GM12878 (cell line): ENCODE measurements at places on chromosomes 5 and 9.

DNA sequence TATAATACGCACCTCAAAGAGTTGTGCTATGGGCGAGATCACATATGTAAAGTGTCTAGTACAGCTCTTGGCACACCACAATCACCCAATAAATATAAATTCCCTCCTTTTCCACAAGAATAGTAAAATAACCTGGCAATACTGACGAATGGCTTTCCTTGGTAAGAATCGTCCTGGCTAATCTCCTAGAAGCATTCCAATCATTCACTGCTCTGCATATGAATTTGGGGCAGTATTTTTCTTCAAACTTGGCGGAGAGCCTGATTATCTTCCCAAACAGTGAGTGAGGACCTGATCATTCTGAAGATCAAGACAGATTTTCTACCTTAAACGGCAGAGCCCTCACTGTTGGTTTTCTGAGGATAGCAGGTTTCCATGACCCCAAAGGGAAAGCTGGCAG lies 96.0 kb downstream of the TMEM215 start:
- H3K4me3 ChIP-seq = no peak overlapping the region
- no peaks in the 10 kb centered on the region for H3K36me3 ChIP-seq
- no peaks in the 10 kb centered on the region for H3K4me1 ChIP-seq
- no peak for DNase-seq

DNA sequence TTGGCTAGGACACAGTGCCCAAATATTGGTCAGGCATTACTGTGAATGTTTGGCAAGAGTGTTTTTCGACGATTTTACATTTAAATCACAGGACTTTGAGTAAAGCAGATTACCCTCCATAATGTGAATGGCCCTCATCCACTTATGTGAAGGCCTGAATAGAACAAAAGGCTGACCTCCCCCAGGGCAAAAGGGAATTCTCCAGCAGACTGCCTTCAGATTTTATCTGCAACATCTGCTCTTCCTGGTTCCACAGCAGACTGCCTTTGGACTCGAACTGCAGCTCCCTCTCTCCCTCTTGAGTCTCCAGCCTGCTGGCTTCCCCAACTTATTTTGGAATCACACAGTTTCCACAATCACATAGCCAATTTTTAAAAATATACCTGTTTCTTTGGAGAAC lies 7.1 kb upstream of the TMEM215 start:
- no peaks in the 10 kb centered on the region for H3K36me3 ChIP-seq
- H3K4me1 ChIP-seq = no peaks in the 10 kb centered on the region
- no peak for DNase-seq
- H3K4me3 ChIP-seq = no peak overlapping the region
- H3K27me3 ChIP-seq = peaks cover 1% of the 10 kb centered on the region
- H3K27ac ChIP-seq = no peak overlapping the region

- no peak overlapping the region for H3K4me3 ChIP-seq
- no peak for DNase-seq
- no peaks in the 10 kb centered on the region for H3K4me1 ChIP-seq
- no peak overlapping the region for H3K27ac ChIP-seq
Measured at GRCh38 chr9:82499337-82499736, 510.8 kb downstream of the SPATA31D1 start.

DNA sequence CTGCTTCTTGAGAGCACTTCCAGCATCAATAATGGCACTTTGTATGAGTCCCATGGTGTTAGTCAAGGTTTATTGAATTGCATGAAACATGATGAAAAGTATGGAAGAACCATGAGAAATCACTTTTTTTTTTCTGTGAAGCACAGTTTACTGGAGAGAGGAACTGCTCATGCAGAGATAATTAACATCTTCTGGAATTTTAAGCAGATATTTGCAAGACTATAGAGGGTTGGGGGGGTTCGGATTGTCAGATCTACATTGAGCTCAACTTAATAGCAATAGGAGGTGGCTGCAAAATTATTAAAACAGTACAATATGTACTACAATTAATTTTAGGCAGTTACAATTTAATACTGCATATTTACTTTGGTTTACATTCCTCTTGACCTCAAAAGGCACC lies 204.4 kb upstream of the CDH10 start:
- H3K27me3 ChIP-seq = no peaks in the 10 kb centered on the region
- no peaks in the 10 kb centered on the region for H3K36me3 ChIP-seq
- no peaks in the 10 kb centered on the region for H3K4me1 ChIP-seq
- no peak overlapping the region for H3K27ac ChIP-seq

GRCh38 chr5:172903790-172904189 lies 55.4 kb upstream of the RPL26L1 start:
- H3K4me1 ChIP-seq = peaks cover 18% of the 10 kb centered on the region
- no peak overlapping the region for H3K4me3 ChIP-seq
- DNase-seq = no peak
- no peak overlapping the region for H3K27ac ChIP-seq

DNA sequence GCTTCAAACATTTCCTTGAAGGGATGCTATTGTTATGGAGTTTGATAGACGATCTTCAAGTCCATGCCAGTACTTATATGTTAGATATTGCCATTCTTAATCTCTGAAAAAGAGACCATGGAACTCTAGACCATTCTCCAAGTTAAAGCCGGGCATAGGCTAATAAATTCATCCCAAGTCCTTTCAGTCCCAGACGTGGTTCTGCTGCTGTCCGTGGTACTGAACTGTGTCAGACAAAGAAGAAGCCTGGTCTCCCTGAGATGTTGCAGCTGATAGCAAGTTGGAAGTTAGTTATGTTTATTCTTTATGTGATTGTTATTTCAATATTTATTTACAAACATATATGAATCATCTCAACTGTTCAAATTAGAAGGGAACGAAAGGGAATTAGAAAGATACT lies 158.7 kb downstream of the NMUR2 start:
- no peak for DNase-seq
- H3K4me1 ChIP-seq = no peaks in the 10 kb centered on the region
- no peaks in the 10 kb centered on the region for H3K36me3 ChIP-seq
- no peak overlapping the region for H3K4me3 ChIP-seq
- no peak overlapping the region for H3K27ac ChIP-seq

DNA sequence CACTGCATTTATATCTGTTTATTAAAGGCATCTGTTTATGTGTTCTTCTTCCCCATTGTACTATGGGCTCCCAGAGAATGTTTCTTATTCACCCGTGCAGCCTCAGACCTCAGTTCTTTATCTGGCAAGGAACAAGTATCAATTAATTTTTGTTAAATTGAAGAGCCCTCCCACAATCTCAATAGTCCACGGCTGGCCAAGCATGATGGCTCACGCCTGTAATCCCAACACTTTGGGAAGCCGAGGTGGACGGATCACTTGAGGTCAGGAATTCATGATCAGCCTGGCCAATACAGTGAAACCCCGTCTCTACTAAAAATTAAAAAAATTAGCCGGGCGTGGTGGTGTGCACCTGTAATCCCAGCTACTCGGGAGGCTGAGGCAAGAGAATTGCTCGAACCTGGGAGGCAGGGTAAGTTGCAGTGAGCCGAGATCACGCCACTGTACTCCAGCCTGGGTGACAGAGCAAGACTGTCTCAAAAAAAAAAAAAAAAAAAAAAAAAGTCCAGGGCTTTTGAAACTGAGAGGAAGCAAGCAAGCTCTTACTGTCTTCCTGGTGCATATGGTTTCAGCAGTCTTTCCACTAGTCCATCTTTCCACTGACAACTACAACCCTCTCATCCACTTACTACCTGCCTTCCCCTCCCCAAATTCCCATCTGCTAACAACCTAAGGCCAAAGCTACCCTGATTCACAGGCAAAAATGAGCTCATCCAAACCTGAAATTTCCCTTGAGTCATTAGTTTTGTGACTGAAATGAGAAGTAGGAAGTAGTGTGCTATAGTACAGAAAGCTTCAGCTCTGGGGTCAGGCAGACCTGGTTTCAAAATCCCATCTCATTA lies 2.3 kb upstream of the HK3 start:
- H3K27ac ChIP-seq = peak overlapping the region; percentile 61
- H3K4me1 ChIP-seq = peaks cover 10% of the 10 kb centered on the region
- no peaks in the 10 kb centered on the region for H3K27me3 ChIP-seq
- peak; percentile 54 for DNase-seq

DNA sequence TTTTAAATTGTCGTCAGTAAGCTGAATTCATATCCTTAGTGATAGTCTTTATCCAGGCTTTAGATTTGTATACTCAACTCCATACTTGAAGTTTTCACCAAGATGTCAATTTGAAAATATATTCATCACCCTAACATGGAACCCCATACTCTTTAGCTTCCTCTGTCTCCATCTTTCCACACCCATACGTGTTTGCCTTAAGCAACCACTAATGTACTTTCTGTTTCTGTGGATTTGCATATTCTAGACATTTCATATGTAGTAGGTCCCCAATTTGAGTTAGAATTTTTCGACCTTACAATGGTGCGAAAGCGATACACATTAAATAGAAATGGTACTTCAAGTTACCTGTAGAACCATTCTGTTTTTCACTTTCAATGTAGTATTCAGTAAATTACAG lies 65.2 kb downstream of the NSD1 start:
- H3K27me3 ChIP-seq = no peaks in the 10 kb centered on the region
- no peak overlapping the region for H3K27ac ChIP-seq
- peaks cover 18% of the 10 kb centered on the region for H3K36me3 ChIP-seq

DNA sequence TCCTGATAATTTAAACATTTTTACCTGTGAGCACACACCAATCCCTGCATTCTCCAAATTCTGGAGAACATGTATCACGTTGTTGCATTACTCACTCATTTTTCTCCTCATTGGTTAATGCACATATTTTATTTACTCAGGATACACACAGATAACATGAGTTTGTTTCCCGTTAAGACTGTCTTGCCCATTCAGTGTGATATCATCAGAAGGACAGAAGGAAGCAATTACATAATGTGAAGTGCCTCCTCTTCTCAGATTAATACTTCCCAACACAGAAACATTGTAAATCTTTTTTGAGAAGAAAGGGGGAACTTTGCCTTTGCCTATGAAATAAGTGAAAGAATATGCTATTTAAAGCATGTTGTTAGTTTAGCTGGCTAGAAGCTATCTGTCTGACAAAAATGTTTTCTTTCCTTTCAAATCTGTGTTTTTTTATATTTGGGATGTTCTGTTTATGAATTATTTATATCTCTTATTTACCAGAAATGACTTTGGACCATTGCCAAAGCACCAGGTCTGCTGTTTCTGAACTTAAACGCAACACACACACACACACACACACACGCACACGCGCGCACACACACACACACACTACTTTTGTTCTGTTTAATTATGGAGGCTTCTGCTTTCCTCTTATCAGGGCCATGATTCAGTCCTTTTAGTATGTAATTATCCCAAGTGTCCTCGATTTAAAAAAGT lies 186.5 kb downstream of the CHSY3 start:
- H3K36me3 ChIP-seq = no peaks in the 10 kb centered on the region
- H3K4me1 ChIP-seq = no peaks in the 10 kb centered on the region
- H3K27ac ChIP-seq = no peak overlapping the region
- H3K27me3 ChIP-seq = no peaks in the 10 kb centered on the region

GRCh38 chr9:82332774-82333152 lies 344.2 kb downstream of the SPATA31D1 start:
- H3K36me3 ChIP-seq = no peaks in the 10 kb centered on the region
- no peak for DNase-seq
- no peaks in the 10 kb centered on the region for H3K27me3 ChIP-seq
- H3K4me3 ChIP-seq = no peak overlapping the region
- no peaks in the 10 kb centered on the region for H3K4me1 ChIP-seq

DNA sequence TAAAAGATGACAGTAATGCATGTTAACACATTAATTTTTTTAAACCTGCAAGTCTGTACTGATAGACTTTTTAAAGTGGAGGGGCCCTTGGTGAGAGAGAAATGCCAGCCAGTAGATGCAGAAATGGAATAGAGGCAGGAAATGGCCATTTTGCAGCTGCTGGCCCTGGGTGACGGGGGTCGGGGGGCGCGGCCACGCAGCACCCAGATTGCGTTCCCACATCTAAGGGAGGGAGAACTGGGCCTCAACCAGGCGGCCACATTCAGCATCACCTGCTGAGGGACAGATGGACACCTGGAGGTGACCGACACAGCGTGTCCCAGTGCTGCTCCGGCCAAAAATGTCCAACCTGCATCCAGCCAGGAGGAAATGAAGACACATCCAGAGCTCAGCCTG lies 6.3 kb upstream of the CLIC3 start:
- no peak overlapping the region for H3K4me3 ChIP-seq
- no peaks in the 10 kb centered on the region for H3K36me3 ChIP-seq
- H3K4me1 ChIP-seq = peaks cover 21% of the 10 kb centered on the region
- 0 out of 2 replicates have a peak, but pooled peaks cover 6% of the 10 kb centered on the region for H3K27me3 ChIP-seq

- no peaks in the 10 kb centered on the region for H3K4me1 ChIP-seq
- no peaks in the 10 kb centered on the region for H3K27me3 ChIP-seq
- H3K27ac ChIP-seq = no peak overlapping the region
- DNase-seq = no peak
- no peak overlapping the region for H3K4me3 ChIP-seq
Measured at GRCh38 chr9:101387871-101388506, 3.2 kb upstream of the BAAT start.

GRCh38 chr5:55324815-55325418 lies 17.1 kb downstream of the MTREX start:
- peaks cover 16% of the 10 kb centered on the region for H3K36me3 ChIP-seq
- no peak overlapping the region for H3K4me3 ChIP-seq

DNA sequence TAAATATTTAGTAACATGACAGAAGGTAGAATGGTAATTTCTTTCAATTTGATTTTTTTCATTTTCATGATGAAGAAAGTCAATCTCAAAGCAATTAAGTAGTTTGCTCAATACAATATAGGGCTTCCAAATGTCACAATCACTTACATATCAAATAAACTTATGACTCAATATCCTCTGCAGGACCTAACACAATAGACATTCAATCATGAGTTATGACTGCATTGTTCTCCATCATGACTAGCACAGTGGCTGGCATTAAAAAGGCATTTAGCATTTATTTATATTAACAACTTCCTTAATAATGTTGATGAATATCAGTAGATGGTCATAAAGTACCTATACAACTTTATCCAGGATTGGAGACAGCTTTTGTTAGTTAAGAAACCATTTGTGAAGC lies 1499.6 kb downstream of the EFNA5 start:
- H3K27me3 ChIP-seq = no peaks in the 10 kb centered on the region
- H3K4me1 ChIP-seq = no peaks in the 10 kb centered on the region
- H3K36me3 ChIP-seq = no peaks in the 10 kb centered on the region
- no peak for DNase-seq
- no peak overlapping the region for H3K27ac ChIP-seq

DNA sequence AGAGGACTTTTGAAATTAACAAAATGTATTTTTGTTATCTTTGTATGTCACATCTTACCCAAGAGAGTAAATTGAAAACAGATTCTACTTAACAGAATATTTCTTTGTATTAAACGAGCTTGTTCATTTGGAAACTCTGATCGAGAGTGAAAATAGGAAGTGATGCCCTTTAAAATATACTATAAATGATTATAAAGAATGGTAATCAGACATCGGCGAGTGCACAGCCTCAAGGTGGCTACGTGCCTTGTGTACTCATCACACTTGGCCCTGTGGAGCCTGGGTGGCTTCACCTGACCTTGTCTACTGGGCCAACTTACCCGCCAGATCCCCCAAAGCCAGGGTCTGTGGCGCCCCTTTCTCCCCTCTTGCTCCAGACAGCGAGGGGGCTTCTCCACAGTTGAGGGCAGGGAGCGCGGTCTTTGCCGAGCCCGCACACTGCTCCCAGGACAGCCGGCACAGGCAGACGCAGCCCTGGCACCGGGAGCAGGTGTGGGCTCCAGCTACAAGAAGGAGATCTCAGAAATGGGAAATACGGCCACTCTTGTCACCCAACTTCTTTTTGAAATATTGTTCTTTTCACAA lies 243.2 kb downstream of the CEMIP2 start:
- no peak overlapping the region for H3K4me3 ChIP-seq
- no peaks in the 10 kb centered on the region for H3K36me3 ChIP-seq
- H3K4me1 ChIP-seq = no peaks in the 10 kb centered on the region
- no peaks in the 10 kb centered on the region for H3K27me3 ChIP-seq
- H3K27ac ChIP-seq = no peak overlapping the region
